Stomach (tissue), 19 donors: ENCODE measurements at places on chromosomes 6 and 20. TPM values are rescaled to one million over a fixed set of nuclear protein-coding genes. Genes with fewer than 3 reads are reported as not detected.
A peak's percentile ranks its signal among the peaks of the same experiment; 100 is the strongest.

- H3K36me3 ChIP-seq: peaks cover 44% of the 10 kb centered on the region
- no peaks in the 10 kb centered on the region for H3K4me1 ChIP-seq
- no peak for DNase-seq
- H3K4me3 ChIP-seq: no peak overlapping the region
- H3K27ac ChIP-seq: no peak overlapping the region
These were observed 365.1 kb upstream of the SOX4 start for GRCh38 chr6:21228411-21228810.

NNAT gene
- 17.5 TPM for total RNA-seq

DNMT3B gene
- total RNA-seq: 1.1 TPM

DNA sequence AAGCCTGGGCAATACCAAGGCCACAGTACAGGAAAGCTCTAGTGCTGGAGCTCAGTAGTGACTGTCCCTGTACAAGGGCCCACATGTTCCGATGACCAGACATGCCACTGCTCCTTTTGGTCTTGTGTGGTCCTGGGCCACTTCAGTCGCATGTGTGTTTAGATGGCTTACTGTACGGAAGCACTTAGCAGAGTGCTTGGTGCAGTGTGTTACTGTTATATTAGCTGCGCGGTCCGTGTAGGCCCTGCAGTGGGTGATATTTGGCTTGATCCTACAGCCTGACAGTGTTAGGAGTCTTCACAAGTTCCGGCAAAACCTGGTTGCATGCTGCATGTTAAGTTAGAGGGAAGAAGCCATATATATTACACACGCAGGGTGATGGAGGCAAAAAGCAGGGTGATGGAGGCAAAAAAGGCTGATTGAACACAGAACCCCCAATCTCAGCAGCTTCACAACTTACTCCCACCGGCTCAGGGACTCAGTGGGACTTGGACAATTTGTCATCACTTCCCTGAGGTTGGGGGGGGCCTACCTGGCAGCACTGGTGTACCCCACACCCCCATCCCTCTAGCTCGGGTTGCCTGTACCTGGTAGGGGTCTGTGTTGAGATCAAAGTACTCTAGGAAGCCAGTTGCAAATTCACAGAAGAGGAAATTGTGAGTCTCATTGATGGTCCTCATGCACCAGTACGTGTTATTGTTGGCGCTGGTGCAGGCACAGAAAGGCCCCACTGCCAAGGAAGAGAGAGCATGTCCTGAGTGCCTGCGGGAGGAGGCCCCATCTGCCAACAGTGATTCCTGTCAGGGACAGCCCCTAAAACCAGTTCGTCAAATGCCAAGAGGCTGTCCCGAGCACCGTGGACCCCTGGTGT lies 122.6 kb downstream of the SULF2 start:
- no peaks in the 10 kb centered on the region for H3K4me1 ChIP-seq
- no peaks in the 10 kb centered on the region for H3K27me3 ChIP-seq
- H3K4me3 ChIP-seq: no peak overlapping the region
- peaks cover 3% of the 10 kb centered on the region for H3K36me3 ChIP-seq
- H3K27ac ChIP-seq: no peak overlapping the region

CD109 gene
- total RNA-seq: 1.4 TPM

DNA sequence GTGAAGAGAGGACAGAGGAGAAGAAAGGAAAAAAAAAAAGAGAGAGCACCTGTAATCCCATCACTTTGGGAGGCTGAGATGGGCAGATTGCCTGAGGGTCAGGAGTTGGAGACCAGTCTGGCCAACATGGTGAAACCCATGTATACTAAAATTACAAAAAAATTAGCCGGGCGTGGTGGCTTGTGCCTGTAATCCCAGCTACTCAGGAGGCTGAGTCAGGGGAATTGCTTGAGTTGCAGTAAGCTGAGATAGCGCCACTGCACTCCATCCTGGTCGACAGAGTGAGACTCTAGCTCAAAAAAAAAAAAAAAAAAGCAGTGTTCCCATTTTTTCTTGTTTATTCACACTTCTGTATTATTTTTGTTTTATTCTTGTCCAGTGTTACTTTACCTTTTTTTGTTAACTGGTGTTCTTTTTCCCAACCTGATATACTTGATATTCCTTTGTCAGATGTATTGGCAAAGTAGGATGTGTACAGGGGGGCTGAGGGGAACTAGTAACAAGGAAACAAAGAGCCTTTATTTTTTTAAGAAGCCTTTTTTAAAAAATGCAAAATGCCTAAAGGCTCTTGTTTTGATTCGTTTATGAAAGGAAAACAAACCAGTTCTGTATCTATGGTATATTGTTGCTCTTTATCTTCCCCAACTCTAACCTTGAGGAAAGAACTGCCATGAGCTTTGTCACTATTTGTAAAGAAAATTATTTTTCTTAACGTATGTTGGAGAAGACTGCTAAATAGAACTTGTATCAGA lies 22.3 kb downstream of the COL19A1 start:
- H3K27ac ChIP-seq: no peak overlapping the region
- no peaks in the 10 kb centered on the region for H3K4me1 ChIP-seq
- no peaks in the 10 kb centered on the region for H3K36me3 ChIP-seq
- no peak overlapping the region for H3K4me3 ChIP-seq

- peak overlapping the region; percentile 52 for H3K27ac ChIP-seq
- no peaks in the 10 kb centered on the region for H3K36me3 ChIP-seq
- peaks cover 45% of the 10 kb centered on the region for H3K4me1 ChIP-seq
- H3K27me3 ChIP-seq: no peaks in the 10 kb centered on the region
- peak; percentile 66 for DNase-seq
- no peak overlapping the region for H3K4me3 ChIP-seq
These were observed 159.4 kb upstream of the CITED2 start for GRCh38 chr6:139533573-139534471.

PCK1 gene
- total RNA-seq: 311 TPM

DNA sequence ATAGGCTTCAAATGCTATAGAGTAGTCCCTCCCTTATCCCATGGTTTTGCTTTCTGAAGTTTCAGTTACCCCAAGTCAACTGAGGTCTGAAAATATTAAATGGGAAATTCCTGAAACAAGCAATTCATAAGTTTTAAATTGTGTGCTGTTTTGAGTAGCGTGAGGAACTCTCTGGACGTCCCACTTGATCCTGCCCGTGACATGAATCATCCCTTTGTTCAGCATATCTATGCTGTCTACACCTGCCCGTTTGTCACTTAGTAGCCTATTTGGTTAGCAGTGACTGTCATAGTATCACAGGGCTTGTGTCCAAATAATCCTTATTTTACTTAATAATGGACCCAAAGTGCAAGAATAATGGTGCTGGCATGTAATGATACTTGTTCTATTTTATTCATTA lies 5.0 kb downstream of the PCMT1 start:
- no peaks in the 10 kb centered on the region for H3K27me3 ChIP-seq
- DNase-seq: no peak
- no peak overlapping the region for H3K4me3 ChIP-seq
- no peak overlapping the region for H3K27ac ChIP-seq
- peaks cover 62% of the 10 kb centered on the region for H3K4me1 ChIP-seq

SEL1L2 gene
- total RNA-seq: 2.2 TPM

DOK5 gene
- not detected for total RNA-seq

DNA sequence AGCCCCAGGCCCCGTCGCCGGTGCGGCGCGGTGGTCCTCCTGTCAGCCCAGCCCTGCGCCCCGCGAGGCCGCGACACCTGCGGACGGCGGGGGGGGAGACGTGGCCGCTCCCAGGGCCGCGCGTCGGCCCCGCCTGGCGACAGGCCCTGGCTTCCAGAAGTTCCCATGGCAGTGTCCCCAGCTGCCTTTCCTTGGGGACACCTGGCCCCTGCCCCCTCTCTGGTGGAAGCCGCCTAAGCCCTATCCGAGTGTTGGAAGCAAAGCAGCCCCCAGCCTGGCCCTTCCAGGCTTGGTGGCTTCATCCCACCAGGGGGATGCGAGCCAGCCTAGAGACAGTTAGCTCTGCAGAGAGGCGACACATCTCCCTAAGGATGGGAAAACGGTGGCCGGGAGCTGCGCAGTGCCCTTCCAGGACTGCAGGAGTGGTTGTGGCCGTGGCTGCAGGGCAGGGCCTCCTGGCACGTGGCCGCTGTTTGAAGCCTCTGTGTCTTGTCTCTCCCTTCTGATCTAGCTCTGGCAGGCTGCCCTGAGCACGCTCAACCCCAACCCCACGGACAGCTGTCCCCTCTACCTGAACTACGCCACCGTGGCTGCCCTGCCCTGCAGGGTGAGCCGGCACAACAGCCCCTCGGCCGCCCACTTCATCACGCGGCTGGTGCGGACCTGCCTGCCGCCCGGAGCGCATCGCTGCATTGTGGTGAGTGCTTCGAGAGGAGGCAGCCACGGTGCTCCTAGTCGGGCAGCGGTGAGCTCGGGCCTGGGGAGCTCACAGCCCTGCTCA lies 816 bp downstream of the NPEPL1 start:
- peaks cover 40% of the 10 kb centered on the region for H3K4me1 ChIP-seq
- H3K4me3 ChIP-seq: peak overlapping the region; percentile 56
- H3K27me3 ChIP-seq: no peaks in the 10 kb centered on the region
- DNase-seq: no peak

DNA sequence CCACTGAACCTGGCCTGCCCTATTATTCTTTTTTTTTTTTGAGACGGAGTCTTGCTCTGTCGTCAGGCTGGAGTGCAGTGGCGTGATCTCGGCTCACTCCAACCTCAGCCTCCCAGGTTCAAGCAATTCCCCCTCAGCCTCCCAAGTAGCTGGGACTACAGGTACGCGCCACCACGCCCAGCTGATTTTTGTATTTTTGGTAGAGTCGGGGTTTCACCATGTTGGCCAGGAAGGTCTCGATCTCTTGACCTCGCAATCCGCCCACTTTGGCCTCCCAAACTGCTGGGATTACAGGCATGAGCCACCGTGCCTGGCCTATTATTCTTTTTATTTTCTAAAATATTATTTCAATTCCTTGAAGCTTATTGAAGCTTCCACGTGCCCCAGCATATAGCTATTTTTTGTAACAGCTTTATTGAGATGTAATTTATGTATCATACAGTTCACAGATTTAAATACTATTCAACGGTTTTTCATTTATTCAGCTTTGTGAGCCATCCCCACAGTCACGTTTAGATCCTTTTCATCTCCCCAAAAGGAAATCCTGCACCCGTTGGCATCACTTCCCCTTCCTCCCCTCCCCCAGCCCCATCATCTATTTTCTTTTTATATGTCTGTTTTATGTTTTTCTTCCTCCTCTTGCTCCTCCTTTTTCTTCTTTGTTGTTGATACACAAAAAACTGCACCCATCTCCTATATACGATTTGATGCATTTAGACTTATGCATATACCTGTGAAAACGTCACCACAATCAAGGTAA lies 13.5 kb upstream of the MDFI start:
- no peaks in the 10 kb centered on the region for H3K36me3 ChIP-seq
- peaks cover 6% of the 10 kb centered on the region for H3K4me1 ChIP-seq
- no peak overlapping the region for H3K27ac ChIP-seq
- H3K4me3 ChIP-seq: no peak overlapping the region

- peak; percentile 58 for DNase-seq
- H3K27ac ChIP-seq: no peak overlapping the region
- H3K4me3 ChIP-seq: no peak overlapping the region
- H3K4me1 ChIP-seq: no peaks in the 10 kb centered on the region
- no peaks in the 10 kb centered on the region for H3K27me3 ChIP-seq
These were observed 187.0 kb upstream of the FOXQ1 start for GRCh38 chr6:1124885-1125284.

GNMT gene
- total RNA-seq: 21.3 TPM

GRCh38 chr6:25193460-25194171 lies 85.6 kb upstream of the CARMIL1 start:
- H3K27ac ChIP-seq: peak overlapping the region; percentile 64
- H3K27me3 ChIP-seq: no peaks in the 10 kb centered on the region
- no peak overlapping the region for H3K4me3 ChIP-seq
- no peaks in the 10 kb centered on the region for H3K36me3 ChIP-seq
- peak; percentile 74 for DNase-seq

GRCh38 chr6:67935976-67936477 lies 699.1 kb upstream of the ADGRB3 start:
- H3K27me3 ChIP-seq: no peaks in the 10 kb centered on the region
- H3K36me3 ChIP-seq: no peaks in the 10 kb centered on the region
- H3K4me1 ChIP-seq: no peaks in the 10 kb centered on the region

ERGIC3 gene
- total RNA-seq: 32.1 TPM

DNA sequence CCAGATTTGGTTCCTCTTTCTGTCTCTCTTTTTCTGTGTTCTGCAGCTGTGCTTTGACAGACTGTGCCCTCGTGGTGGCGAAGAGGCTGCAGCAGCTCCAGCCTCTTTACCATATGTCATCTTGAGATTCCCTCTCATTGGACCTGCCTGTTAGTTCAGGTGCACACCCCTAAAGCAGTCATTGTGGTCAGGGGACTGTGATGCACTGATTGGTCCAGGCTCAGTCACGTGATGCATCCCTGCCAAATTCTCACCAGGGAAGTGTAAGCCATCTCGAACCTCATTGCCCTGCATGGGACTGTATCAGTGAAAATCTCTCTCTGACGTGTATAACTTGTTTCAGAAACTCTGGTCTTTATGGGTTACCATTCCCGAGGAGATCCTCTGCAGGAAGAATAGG lies 160.3 kb downstream of the EYA2 start:
- H3K27ac ChIP-seq: no peak overlapping the region
- H3K36me3 ChIP-seq: no peaks in the 10 kb centered on the region
- H3K4me1 ChIP-seq: no peaks in the 10 kb centered on the region
- H3K27me3 ChIP-seq: peaks cover 7% of the 10 kb centered on the region
- H3K4me3 ChIP-seq: no peak overlapping the region

DNA sequence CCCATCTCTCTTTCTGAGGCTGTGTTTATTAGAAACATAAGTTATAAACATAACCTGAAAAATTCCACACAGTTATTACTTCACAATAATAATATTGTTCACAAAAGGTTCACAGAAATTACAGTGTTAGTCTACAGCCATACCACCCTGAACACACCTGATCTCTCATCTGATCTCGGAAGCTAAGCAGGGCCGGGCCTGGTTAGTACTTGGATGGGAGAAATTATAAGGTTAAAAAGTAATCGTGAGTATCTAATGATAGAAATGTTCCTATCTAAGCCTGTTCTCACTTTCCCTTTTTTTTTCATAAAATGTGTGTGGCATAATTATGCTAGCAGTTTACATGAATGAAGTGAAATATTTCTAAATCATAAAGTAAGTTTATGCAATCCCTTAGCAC lies 647.8 kb downstream of the TBC1D32 start:
- H3K36me3 ChIP-seq: no peaks in the 10 kb centered on the region
- no peak for DNase-seq
- no peak overlapping the region for H3K4me3 ChIP-seq
- no peak overlapping the region for H3K27ac ChIP-seq
- H3K4me1 ChIP-seq: no peaks in the 10 kb centered on the region
- no peaks in the 10 kb centered on the region for H3K27me3 ChIP-seq

RAMACL gene
- 9.0 TPM for total RNA-seq

- no peak overlapping the region for H3K27ac ChIP-seq
- H3K36me3 ChIP-seq: peaks cover 17% of the 10 kb centered on the region
- H3K4me3 ChIP-seq: no peak overlapping the region
- H3K27me3 ChIP-seq: no peaks in the 10 kb centered on the region
These were observed 351.3 kb downstream of the ZFAND3 start for GRCh38 chr6:38170666-38171355.

GRCh38 chr6:15730922-15731321 lies 68.1 kb upstream of the DTNBP1 start:
- H3K27ac ChIP-seq: no peak overlapping the region
- H3K4me1 ChIP-seq: no peaks in the 10 kb centered on the region
- DNase-seq: no peak
- H3K36me3 ChIP-seq: no peaks in the 10 kb centered on the region
- H3K4me3 ChIP-seq: no peak overlapping the region
- no peaks in the 10 kb centered on the region for H3K27me3 ChIP-seq
